CD4-positive, alpha-beta T cell (primary cell): ENCODE measurements at places on chromosomes 6 and 20.

GRCh38 chr6:52341561-52342260 lies 20.2 kb upstream of the PAQR8 start:
- DNase-seq = no peak

DNA sequence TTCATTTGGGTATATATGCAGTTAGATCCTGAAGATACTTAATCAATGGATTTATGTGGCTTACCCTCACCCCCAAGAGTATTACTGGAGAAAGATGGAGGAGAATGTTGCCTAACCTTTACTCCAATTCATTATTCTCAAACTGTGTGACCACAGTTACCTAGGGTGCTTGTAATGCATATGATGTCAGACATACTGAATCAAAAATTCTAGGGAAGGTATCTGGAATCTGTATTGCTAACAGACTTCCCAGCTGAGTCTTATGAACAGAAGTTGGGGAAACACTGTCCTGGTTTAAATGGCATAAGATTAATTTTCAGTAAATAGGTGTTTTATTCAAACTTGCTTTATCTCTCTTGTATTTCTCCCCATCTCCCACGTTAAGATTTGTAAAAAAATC lies 83.9 kb downstream of the PKIB start:
- DNase-seq = no peak

- no peak for DNase-seq
Measured at GRCh38 chr6:91013511-91013910, 426.6 kb upstream of the MAP3K7 start.

DNA sequence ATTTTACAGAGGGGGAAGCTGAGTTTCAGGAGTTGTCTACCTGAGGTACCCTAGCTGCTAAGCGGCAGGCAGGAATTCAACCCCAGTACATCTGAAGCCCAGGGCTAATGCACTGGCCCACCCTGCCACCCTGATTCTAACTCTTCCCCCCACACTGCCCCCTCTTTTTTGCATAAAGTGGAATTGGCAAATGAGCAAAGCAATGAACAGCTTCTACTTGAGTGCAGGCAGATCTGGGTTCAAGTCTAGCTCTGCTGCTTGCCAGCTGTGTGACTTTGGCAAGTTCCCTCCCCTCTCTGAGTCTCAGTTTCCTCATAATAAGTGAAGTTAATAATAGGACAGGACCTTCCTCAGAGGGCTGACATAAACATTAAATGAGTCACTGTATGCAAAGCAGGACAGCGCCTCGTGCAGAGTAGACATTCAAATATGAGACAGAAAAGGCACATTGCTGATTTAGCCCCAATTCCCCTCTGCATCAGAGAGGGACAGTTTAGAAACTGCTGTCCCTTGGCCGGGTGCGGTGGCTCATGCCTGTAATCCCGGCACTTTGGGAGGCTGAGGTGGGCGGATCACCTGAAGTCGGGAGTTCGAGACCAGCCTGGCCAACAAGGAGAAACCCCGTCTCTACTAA lies 4.7 kb downstream of the ADA start:
- DNase-seq = peak; percentile 67

DNA sequence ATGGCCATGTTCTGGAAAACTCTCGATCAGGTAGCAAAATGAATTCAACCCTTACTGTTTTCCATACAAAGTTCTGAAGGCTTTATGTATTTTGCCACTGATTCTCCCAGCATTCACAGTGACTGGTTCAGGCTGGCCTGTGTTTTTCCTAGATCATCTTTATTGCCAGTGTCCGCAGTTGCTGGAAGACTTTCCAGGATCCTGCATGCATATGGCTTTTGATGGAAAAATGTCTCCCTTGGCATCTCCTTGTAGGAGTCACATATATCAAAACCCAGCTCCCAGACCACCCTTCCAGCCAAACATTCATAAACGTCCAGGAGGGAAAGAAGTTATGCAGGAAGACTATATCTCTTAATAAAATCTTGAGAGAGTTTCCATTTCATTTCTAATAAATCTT lies 588.8 kb downstream of the MAFB start:
- no peak for DNase-seq

GRCh38 chr6:162615016-162615705 lies 112.4 kb downstream of the PRKN start:
- no peak for DNase-seq

DNA sequence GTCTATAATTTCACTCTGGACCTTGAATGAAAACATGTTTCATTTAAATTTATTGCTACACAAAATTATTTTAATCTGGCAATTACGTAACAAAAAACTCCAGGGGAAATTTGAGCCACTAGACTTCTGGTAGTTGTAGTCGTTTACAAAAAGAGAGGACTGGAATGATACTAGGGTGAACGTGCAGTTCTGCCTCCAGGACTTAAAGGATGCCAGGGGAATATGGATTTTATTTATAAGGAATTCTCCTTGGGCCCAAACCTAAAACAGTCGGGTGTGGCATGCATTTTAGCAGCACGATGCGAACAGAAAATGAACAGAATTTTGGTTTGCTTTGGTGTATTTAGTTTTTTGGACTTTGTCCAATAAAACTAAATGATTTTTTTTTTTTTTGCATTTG lies 76.9 kb downstream of the PRL start:
- DNase-seq = no peak

- DNase-seq = no peak
Measured at GRCh38 chr20:34862724-34863123, 9.9 kb downstream of the GGT7 start.

DNA sequence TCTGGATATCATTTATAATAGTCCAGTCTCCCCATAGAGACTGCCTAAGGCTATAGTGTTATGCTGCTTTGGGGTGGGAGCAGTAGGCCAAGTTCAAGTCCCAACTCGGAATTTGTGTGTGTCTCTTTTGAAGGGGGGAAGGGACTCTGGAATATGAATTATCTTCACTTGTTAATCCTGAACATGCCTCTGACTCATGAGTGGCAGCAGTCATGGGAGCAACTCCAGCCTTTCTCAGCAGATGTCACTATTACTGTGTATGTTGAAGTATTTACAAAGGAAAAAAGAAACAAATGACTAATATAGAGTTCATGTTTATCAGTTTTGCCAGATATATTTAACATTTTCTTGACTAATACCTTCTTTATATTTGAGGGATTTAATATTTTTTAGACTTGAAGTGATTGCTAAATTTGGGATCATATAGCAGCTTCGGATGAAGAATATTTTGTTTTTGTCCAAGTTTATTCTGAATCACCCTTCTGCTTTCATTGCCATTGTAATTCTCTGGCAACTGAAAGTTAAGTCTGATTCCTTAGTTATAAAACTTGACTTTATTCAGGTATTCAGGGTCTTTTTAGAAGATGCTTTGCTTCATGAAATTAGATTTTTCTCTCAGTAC lies 23.4 kb downstream of the FAM217A start:
- DNase-seq = no peak

DNA sequence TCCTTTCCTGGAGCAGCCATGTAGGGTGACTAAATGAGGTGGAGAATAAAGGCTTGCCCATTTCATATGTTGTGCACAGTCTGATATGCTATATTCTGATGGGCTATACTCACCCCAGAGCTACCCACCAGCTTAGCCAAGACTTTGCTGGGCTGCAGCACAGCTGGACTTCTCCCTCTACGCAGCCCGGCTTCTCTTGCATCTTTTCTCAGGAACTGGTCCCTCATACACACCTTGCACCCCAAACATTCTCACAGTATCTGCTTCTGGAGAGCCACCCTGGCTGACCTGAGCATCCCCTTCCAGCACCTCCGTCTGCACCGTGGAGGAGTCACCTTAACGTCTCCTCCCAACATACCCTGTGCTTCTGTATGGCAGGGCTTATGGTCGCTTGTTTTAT lies 150.8 kb upstream of the PMEPA1 start:
- DNase-seq = no peak

DNA sequence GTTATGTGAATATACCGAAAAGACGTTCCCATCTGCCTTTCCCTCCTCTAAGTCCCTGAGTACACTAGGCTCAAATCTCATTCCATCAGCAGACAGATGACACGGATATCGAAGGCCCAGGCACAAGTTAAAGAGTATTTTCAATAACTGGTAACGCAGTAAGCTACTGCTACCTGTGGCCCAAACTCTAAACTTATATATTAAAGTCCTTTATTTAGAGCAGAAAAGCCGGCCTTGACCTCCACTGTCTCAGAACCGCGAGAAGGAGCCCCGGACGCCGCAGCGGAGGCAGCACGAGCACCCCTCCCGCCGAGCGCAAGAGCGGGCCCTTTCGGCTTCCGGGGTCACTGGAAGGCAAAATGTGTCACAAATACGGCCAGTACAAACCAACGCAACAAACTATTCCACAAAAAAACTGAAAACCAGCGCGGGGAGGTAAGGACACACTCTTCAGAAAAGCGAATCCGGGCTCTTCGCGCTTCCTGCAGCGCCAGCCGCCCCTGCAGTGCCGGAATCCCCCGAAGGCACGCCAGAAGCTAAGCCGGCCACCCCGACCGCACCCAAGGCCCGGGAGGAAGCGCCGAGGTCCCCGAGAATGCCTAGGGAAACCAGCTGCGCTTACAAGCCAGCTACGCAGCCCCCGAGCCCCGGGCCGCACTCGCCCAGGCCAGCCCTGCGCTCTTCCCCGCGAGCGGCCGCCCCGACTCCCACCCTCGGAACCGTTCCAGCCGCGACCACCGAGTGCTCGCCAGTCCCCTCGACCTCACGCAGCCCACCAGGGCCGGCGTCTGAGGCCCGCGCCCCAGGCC lies 681 bp downstream of the DIDO1 start:
- DNase-seq = peak; percentile 26

DNA sequence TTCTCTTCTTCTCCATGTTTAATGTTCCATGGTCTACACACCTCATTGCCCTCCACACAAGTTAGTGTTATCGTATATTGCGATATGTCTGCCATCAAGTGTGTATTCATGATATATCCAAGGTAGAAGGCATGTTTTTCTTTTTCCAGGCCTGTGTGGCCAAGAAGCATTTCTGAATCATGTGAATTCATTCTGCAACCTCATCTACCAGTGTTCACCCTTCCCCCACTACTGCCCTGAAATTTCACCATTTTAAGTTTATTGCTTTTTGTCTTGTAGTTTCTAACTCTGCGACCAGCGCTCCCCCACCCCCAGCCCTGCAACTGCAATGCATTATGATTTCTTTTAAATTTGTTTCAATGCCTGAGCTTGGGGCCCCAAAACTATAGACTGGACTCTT lies 618.0 kb upstream of the FLRT3 start:
- DNase-seq = no peak

- DNase-seq = no peak
Measured at GRCh38 chr6:27742833-27743573, 169.2 kb downstream of the OR2B2 start.

DNA sequence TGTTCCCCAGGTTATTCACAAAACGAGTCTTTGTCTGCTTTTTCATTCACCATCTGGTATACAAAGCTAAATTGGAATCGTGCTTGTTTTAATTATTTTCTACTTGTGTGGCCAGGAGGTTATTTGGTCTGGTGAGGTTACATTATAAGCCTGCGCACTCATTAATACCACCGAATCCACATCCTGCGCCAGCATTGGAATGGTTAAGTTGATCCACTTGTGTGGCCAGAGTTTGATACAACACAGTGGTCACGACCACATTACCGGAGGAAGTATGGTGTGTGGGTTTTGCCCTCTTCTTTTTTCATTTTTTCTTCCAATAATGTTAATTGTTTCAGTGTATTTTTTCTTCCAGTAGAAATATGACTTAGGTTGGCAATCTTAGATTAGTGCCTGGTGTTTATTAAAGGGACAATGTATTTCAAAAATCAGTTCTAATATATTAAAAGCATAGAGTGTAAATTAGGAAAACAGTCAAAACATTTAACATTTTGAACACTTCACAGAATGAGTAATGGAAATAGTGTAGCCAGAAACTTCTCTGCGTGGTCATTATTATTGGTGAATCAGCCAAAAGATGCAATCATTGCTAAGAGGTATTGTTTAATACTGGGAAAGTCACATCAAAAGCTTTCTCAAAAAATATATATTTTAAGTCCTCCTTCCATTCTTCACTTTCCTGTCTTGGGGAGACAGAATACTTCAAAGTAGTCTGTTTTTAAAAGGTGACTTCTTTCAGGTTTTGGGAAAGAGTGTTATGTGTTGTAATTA lies 84.5 kb downstream of the JARID2 start:
- DNase-seq = no peak

DNA sequence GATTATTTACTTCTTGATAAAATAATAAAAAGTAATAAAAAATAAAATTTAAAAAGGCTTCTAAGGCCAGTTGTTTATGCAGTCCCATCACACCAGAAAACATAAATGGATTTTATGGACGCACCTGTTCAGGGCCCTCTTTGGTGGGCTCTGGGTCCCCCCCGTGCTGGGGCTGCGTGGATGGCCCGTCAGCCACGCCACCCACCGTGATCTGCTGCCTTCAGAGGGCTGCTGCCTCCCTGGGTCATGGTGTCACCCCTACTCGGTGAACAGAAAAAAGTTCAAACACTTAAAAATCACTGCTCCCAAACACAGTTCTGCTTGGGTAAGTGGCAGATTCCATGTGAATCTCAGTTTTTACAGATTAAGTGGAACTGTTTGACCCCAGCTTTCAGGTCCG lies 447.6 kb upstream of the AGPAT4 start:
- DNase-seq = no peak

- peak; percentile 62 for DNase-seq
Measured at GRCh38 chr6:128259730-128260685, 260.4 kb downstream of the PTPRK start.

GRCh38 chr20:50758992-50759391 lies 27.6 kb downstream of the PARD6B start:
- DNase-seq = no peak

DNA sequence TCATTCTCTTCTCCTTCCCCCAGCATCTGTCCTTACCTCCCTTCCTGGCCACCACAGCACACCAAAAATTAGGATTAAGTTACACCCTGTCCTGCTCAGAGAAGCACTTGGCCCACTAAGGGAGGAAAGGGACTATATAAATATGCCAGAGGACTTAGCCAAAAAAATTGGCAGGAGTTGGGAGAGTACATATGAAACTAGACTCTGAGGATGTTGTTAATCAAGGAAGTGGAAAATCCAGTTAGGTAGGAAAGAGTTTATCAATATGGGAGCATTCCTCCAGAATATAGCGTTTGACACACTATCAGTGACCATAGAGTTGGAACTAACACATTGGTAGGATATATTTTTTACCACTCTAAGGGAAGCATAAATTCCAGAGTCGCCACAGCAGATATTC lies 57.3 kb upstream of the TSHZ2 start:
- no peak for DNase-seq

- DNase-seq = no peak
Measured at GRCh38 chr6:55892749-55893357, 17.5 kb upstream of the BMP5 start.

DNA sequence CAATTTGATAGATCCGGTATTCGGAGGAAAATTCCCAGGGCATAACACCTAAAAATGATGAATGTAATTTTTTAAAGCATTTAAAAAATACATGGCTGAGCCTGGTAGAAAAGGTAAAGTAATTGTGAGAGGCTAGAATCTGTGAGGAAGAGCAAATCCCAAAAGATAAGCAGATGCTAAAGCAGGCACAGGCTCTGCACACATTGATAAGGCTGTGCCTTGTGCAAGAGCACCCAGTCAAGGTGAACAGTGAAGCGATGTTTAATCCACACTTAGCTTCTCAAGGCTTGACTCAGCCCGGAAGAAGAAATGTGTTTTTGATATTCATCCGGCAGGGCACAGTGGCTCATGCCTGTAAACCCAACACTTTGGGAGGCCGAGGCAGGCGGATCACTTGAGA lies 5.1 kb upstream of the EPB41L2 start:
- no peak for DNase-seq
